ENCODE measurements at places on chromosomes 6 and 20. TPM values are rescaled to one million over a fixed set of nuclear protein-coding genes. Genes with fewer than 3 reads are reported as not detected.

DNA sequence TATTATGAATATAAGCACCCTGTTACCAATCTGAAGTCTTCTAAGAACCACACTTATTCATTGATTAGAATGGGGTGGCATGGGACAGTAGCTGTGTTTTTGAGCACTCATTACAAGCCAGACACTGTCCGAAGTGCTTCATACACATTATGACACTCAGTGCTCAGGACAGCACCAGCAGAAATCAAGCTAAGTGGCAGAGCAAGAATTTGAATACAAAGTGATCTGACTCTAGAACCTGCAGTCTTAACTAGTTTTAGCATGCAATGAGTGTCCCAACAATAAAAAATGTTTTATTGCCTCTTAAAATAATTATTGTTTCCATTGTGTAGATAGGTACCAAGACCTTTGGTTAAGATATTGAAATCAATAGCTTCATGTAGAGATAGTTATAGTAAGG is 39.1 kb upstream of the GLP1R start:
- H3K36me3 ChIP-seq, result no peaks in the 10 kb centered on the region
- H3K4me3 ChIP-seq, result no peak overlapping the region

- H3K27me3 ChIP-seq, result no peaks in the 10 kb centered on the region
- peak overlapping the region; percentile 68 for H3K27ac ChIP-seq
- no peak overlapping the region for H3K4me3 ChIP-seq
- H3K36me3 ChIP-seq, result no peaks in the 10 kb centered on the region
- H3K4me1 ChIP-seq, result no peaks in the 10 kb centered on the region
These were observed 430 bp upstream of the SOX18 start for GRCh38 chr20:64049878-64050260.

GRCh38 chr6:138026342-138026741 is 80.9 kb downstream of the PERP start:
- H3K36me3 ChIP-seq, result no peaks in the 10 kb centered on the region
- H3K4me3 ChIP-seq, result no peak overlapping the region

- no peak for DNase-seq
- H3K4me3 ChIP-seq, result no peak overlapping the region
These were observed 47.4 kb downstream of the KCNK5 start for GRCh38 chr6:39181826-39182225.

GRCh38 chr6:29442719-29443118 is 3.6 kb downstream of the OR10C1 start:
- no peak for DNase-seq
- no peaks in the 10 kb centered on the region for H3K4me1 ChIP-seq
- no peak overlapping the region for H3K27ac ChIP-seq
- H3K4me3 ChIP-seq, result no peak overlapping the region
- H3K27me3 ChIP-seq, result no peaks in the 10 kb centered on the region
- H3K36me3 ChIP-seq, result no peaks in the 10 kb centered on the region

DNA sequence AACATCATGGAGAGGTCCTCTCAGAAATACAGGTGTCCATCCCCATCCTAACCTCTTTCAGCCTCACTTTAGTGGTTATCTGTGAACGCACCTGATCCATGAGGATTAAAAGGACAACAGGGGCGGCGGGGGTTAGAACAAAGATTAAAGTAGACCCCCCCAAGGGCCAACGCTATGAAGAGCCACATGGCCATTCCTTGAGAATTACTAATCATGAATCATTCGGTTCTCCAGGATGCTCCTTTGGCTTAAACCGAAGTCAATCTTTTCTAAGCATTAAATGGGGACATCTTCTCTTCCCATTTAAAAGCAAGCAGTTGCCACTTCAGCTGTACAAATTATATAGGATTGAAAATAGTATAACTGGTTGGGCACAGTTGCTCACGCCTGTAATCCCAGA is 212.4 kb downstream of the GMPR start:
- no peaks in the 10 kb centered on the region for H3K36me3 ChIP-seq
- no peaks in the 10 kb centered on the region for H3K27me3 ChIP-seq
- H3K4me1 ChIP-seq, result no peaks in the 10 kb centered on the region
- H3K4me3 ChIP-seq, result no peak overlapping the region

GRCh38 chr20:5416086-5416485 is 99.3 kb upstream of the PROKR2 start:
- no peaks in the 10 kb centered on the region for H3K27me3 ChIP-seq
- H3K36me3 ChIP-seq, result no peaks in the 10 kb centered on the region
- H3K4me1 ChIP-seq, result no peaks in the 10 kb centered on the region
- H3K27ac ChIP-seq, result no peak overlapping the region
- no peak for DNase-seq
- no peak overlapping the region for H3K4me3 ChIP-seq

- H3K4me3 ChIP-seq, result no peak overlapping the region
- no peaks in the 10 kb centered on the region for H3K36me3 ChIP-seq
- no peak overlapping the region for H3K27ac ChIP-seq
- no peaks in the 10 kb centered on the region for H3K27me3 ChIP-seq
- H3K4me1 ChIP-seq, result no peaks in the 10 kb centered on the region
These were observed 82.2 kb downstream of the CHMP4B start for GRCh38 chr20:33893314-33893713.

DNA sequence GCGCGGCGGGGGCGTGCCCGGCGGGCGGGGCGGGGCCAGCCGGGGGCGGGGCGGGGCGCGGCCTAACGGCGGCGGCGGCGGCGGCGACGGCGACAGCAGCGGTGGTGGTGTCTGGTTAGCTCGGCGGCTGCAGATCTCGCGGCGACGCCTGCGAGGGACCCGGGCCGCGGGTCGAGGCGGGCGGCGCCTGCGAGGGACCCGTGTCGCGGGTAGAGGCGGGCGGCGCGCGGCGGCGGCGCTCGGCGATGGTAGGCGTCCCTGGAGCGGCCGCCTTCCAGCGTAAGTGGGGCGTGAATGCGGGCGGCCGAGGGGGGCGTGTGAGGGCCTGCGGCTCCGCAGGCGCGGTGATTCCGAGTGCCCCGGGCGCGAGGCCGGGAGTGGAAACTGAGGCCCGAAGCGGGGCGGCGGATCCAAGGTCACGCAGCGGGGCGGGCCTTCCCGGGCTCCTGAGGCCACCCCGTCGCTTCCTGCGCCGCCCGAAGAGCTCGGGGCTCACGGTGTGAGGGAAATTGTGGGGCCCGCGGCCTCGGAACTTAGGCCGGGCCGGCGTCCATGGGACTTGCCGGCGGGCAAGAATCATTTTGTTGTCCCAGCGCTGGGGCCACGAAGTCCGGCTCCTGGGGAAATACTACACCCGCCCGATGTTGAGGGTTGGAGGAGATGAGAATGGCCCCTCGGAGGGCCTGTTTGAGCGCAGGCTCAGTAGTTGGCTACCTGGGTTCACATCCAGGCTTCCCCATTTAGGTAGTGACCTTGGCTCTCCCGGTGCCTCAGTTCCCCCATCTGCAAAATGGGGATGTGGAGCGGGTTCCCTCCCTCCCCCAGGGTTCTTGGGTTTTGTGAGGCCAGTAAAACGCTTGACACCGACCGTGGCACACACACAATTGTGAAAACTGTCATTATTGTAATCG is at the start of gene CBFA2T2:
Gene CBFA2T2 (plus strand): TSS at position 74 of the 911 bp plus-strand sequence. CDS start 172 bp downstream, at position 246.
- H3K4me3 ChIP-seq, result peak within 1 kb of the TSS; percentile 79
- no peaks in the 10 kb centered on the region for H3K4me1 ChIP-seq
- no peaks in the 10 kb centered on the region for H3K27me3 ChIP-seq
- peak within 1 kb of the TSS; percentile 90 for H3K27ac ChIP-seq

DNA sequence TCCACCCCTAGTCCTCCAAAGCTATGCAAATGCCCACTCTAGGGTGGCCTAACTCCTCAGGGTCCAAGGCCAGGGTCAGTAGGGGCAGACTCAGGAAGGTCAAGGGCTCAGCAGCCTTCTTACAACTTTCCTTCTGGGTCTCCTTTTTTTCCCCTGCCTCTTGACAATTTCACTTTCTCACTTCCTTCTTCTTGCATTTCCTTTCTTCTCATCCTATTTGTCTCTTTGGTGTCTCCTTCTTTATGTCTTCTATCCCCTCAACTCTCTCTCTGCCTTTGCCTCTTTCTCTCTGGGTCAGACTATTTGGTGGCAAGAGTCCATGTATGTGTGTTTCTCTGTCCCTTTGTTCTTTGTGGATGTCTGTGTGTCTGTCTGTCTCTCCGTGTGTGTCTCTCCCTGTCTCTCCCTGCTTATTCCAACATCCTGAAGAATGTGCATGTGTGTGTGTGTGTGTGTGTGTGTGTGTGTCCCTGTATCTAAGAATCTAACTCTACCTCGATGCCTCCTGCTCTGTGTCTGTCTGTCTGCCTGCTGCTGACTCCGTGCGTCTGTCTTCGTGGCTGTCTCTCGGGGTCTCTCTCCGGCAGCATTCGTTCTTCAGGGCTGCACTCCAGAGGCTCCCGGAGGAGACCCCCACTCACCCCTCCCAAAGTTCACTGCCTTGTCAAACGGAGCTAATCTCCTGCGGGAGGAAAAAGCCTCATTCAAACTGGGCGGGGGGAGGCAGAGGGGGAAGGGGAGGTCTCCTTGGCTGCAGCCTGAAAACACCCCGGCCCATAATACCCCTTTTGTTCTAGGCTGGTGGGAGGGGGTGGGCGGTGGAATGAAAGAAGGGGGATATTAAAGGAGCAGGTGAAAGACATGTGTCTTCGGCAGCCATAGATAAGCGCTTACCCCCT is 51.7 kb upstream of the FOXP4 start:
- no peak for DNase-seq
- no peaks in the 10 kb centered on the region for H3K36me3 ChIP-seq
- no peaks in the 10 kb centered on the region for H3K27me3 ChIP-seq
- no peak overlapping the region for H3K4me3 ChIP-seq
- no peak overlapping the region for H3K27ac ChIP-seq

The BMP6 gene
- total RNA-seq, result 3.2 TPM

The CLDN20 gene
- not detected for total RNA-seq

The SEL1L2 gene
- total RNA-seq, result 3.8 TPM

The ID4 gene
- 147 TPM for total RNA-seq

The SLC17A1 gene
- not detected for total RNA-seq

The SLC22A16 gene
- not detected for total RNA-seq

The SPACA1 gene
- total RNA-seq, result not detected

The WFDC2 gene
- total RNA-seq, result 7.9 TPM

The UBE2V1 gene
- total RNA-seq, result 124 TPM

The TREML2 gene
- 0.12 TPM for total RNA-seq

The BCAS1 gene
- total RNA-seq, result not detected
